ENCODE measurements at places on chromosomes 5 and 9.

- no peak for DNase-seq
These were observed 18.9 kb upstream of the ANKRD55 start for GRCh38 chr5:56251918-56252553.

DNA sequence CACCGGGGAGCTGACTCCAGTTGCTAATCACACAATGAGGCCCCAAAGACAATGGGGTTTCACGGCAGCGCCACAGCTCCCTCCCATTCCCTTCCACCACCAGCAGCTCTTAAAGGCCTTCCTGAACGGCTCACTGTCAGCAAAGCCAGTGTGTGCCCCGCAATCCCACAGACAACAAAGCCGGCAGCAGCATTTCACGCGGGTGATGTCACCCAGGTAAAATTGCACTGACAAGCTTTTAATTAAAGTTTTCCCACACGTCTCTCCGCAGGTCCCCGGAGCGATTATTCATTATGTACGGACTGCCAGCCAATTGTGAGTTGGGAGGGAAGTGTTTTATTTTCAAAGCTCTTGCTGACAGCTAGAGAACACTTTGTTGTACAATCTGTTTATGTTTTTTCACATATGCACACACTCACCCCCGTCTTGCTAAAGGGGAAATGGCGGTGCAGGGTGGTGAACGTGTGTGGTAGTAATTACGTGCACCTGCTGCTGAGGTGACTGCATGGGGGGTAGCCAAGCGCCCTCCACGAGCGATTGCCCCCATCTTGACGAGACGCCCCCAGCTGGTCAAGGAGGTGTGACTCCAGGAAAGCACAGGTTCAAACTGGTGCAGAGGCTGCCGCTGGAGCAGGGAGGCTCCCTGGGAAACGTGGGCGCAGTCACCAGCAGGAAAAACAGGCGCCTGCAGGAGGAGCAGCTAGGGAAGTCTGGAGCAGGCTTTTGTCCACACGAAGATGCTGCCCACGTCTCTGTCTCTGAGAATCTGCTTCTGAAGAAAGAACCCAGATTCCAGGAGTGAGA is 65.0 kb downstream of the IRX2 start:
- DNase-seq, result no peak

DNA sequence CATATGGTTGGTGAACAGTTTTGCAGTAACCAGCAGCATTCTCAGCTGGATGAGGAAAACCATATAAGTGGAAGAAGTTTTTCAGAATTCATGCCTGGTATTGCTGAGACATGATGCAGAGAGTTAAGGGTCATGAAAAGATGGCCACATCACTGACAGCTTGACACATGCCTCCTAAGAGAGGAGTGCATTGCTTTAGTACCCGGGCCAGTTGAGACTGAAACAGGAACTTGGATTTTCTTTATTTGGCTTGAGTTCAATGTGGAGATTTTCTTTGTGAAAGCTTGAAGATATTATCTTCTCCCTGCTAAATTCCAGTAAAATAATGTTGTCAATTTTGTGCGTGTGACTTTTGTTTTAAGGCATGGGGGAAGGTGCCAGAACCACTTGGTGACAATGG is 35.8 kb downstream of the HACD4 start:
- no peak for DNase-seq

DNA sequence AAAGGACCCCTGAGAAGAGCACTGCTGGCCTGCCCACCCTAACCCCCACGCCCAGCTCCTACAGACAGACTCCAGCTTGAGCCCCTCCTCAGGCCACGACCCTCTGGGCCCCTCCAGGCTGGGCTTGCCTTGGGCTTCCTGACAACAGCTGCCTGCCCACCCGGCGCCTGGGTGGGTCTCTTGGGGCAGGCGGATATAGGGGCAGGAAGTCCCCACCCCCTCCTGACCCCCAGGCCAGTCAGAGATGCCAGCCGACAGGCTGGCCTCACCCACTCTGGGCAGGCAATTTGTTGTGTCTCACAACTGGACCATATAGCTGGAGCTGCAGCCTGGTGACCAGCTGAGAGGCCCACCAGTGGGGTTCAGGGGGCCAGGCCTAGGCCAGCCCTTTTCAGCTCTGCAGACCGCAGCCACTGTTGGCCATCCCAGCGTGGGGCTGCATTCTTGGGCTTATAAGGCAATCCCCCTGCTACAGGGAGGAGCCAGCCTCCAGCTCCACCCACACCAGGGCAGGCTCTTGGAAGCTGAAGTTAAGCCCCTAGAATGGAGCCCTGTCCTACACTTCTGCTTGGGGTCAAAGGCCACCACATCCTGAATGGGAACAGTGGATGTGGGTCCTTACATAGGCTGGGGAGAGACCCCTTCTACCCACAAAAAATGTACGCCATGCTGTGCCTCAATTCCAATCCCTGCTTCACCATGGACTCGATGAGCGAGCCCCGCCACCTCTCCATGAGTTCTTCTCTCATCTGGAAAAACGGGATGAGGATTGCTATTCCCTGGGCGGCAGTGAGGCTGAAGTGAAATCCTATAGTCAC is 2.0 kb downstream of the PDLIM7 start:
- no peak for DNase-seq

- DNase-seq, result peak; percentile 31
These were observed 38.2 kb downstream of the C5orf15 start for GRCh38 chr5:133930061-133930812.

- DNase-seq, result no peak
These were observed at the start of gene ECM2 for GRCh38 chr9:92535940-92536850. TSS of gene ECM2 (minus strand) at chr9:92535990. CDS start at chr9:92522866, 13,124 bp downstream.

DNA sequence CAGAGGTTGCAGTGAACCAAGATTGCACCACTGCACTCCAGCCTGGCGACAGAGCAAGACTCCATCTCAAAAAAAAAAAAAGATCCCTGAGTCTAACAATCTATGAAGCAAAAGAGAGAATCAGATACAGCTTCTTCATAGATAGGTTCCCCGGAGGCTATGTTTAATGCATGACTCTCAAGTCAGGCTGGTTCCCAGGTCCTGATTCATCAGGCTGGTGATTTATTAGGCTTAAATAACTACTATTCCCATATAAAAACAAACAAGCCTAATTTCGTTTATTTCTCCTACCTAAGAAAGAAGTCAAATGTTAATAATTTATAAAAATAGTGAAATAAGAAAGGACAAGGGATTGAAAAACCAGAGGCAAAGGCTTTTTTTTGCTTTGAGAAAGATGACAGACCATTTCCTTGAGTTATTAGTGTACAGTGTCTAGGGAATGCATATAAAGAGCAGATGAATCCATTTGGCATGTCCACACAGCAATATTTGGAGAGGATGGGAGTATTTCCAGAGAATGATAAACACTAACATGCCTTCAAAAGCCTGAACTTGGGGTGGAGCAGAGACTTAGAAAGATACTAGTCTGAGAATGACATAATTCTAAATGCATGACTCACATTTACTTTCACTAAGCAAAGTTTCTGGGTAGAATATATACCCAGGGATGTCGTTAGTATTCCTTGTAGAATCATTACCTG is 115.3 kb downstream of the NREP start:
- no peak for DNase-seq

GRCh38 chr9:134031783-134032182 is 6.5 kb downstream of the BRD3OS start:
- no peak for DNase-seq

GRCh38 chr9:107106416-107106815 is 176.7 kb upstream of the RAD23B start:
- no peak for DNase-seq

DNA sequence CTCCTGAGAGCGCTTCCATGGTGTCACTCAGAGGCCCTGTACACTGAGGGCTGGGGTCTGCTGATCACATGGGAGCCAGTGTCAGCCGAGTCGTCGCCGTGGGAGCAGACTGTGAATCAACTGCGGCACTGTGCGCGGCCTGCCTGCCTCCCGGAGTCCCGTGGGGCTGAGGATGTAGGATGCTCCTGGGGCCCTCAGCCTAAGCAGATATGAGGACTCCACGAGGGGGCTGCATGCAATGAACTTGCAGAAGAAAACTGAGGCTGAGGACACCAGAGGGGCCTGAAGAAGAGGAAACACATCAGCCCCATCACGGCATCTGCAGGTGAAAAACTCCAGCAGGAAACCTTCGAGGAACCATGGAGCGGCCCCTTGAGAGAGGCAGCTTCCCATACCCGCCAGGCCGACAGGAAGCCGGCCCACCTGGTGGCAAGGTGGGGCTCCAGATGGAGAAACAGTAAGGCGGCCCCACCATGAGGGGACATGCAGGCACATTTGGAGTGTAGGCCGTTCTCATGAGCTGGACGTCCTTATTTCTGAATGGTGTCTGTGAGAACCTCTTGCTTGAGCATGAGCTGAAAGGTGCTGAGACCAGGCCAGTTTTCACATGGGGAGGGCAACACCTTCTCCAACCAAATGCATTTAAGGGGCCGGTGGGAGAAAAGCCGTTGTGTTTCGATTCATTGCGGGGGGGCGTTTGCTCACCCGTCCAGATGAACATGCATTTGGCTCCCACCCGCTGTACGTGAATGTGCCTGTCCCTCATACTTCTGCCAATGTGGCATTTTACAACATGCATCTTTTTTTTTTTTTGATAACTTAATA is 35.2 kb upstream of the ADAMTS2 start:
- DNase-seq, result no peak

- no peak for DNase-seq
These were observed 157.5 kb upstream of the MAST4 start for GRCh38 chr5:66438696-66439095.
